NCI-H82 (cell line): ENCODE measurements at places on chromosomes 1 and 21.

GRCh38 chr21:46320331-46320801 lies 3.3 kb downstream of the C21orf58 start:
- no peak for DNase-seq

DNA sequence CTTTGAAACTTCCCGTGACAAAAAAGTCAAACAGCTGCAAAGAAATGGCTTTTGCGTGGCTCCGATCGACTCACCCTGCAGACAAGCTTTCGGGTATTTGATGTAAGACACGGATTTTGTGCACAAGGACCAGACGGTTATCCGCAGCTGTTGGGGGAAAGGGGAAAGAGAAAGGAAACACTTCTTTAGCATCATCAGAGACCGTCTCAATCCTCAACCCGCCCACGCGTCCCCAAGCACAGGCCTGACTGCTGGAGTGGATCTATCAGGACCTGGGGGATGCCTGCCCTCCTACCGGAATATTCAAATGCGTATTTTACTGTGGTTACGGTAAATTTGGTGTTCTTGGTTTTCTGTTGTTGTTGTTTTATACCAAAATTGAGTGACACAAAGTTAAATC lies 11.2 kb downstream of the WRAP73 start:
- DNase-seq, result no peak

DNA sequence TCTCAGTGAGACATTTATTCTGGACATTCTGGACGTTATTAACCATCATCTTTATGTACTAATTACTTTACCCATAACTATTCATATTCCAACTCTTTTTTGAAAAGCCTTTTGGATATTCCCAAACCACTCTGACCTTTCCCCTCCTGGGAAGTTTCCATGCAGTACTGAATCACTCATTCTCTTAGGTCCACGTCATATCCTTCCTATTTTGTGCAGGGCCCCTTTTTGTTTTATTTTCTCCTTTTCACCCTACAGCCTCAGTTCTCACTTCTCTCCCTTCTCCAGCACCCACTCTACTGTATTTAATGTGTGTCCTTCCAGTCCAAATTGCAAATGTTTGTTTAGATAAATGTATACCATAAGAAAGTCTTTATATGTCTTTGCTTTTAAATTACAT lies 16.4 kb upstream of the ATP1A1 start:
- no peak for DNase-seq

- DNase-seq, result no peak
Observed at GRCh38 chr1:95440511-95440910, 206.5 kb downstream of the RWDD3 start.

DNA sequence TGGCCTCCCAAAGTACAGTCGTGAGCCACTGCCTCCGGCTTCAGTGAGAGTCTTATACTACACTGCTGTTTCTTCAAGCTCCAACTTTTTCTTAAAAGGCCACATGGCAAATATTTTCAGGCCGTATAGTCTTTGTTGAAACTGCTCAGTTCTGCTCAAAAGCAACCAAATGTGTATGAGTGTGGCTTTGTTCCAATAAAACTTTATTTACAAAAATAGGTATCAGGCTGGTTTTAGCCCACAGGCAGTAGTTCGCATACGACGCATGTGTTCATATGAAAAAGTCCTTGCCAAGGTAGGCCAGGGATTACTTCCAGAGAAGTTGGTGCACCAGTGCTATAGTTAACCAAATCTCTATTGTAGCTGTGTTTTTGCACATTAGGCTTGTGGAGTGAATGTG lies 6.2 kb downstream of the PLEKHM2 start:
- DNase-seq, result no peak

- DNase-seq, result no peak
Observed at GRCh38 chr1:86875722-86876121, 38.2 kb downstream of the SELENOF start.

- DNase-seq, result no peak
Observed at GRCh38 chr1:83065952-83066727, 932.8 kb downstream of the TTLL7 start.

GRCh38 chr1:169676001-169676400 lies 35.4 kb downstream of the SELL start:
- DNase-seq, result no peak

DNA sequence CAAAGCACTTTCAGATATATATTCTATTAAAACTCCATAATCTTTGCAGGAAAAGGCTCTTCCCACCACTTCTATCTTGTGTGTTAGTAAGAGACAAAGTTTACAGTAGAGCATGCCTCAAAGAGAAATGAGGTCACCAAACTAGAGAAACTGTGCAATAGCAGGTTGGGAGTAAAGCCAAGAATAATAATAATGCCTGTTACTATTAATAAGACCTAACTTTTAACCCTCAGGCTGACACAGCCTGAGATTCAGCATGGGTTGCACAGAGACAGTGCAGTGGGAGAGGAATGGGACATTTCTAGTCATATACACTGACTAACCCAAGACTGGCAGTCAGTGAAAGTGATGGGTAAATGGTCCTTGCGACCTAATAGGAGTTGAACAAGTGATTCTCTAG lies 320.2 kb upstream of the NFIA start:
- no peak for DNase-seq

- peak; percentile 60 for DNase-seq
Observed at GRCh38 chr1:205455581-205456382, at the start of gene BLACAT1. BLACAT1 (minus strand) TSS chr1:205456045.

GRCh38 chr1:208731981-208732821 lies 488.0 kb upstream of the PLXNA2 start:
- peak; percentile 95 for DNase-seq

DNA sequence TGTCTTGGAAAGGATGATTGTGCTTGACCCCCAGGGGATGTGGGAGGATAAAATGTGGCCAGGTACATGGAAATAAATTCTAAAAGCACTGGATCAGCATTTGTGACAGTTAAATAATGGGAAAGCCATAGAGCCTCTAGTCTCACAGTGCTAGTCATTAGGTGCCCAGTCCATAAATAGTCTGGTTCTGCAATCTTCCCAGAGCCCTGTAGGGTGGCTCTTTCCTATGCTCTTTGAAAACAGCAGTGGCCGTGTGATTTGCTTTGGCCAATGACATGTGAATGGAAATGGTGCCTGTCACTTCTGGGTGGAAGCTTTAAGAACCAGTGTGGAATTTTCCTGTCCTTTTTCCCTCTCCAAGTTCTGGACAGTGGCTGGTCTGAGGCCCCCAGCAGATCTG lies 113.2 kb downstream of the TRABD2B start:
- DNase-seq, result peak; percentile 7

- no peak for DNase-seq
Observed at GRCh38 chr1:87299661-87300060, 29.0 kb upstream of the LMO4 start.

- DNase-seq, result no peak
Observed at GRCh38 chr1:94887603-94888171, 39.2 kb downstream of the CNN3 start.

DNA sequence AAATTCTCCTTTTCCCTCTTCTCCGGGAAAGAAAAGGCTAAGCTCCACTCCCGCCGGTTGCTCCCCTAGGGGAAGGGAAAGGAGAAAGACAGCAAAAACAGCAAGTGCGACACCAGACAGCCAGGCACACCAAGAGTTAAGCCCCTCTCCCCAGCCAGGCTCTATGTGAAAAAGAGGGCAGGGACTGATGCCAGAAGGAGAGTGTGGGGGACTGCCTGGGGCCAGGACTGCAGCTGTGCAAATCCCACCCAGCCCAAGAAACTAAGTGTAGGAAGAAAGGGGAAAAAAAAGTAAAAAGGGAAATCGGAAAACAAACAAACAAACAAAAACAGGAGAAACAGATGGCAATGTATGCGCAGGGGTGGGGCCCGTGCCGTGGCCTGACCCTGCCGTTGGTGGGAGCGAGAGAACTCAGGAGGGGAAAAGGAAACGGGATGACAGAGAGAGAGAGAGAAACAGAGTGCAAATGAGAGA lies 27.7 kb upstream of the FMO1 start:
- peak; percentile 79 for DNase-seq
